ENCODE measurements at places on chromosomes 2 and 18. TPM values are rescaled to one million over a fixed set of nuclear protein-coding genes. Genes with fewer than 3 reads are reported as not detected.

The MZT2B gene
- 326 TPM for total RNA-seq

The G6PC2 gene
- not detected for total RNA-seq

The ACKR3 gene
- total RNA-seq, result 7.1 TPM

The SLC14A1 gene
- total RNA-seq, result 2.8 TPM

The DSG4 gene
- under 0.01 TPM for total RNA-seq

The RAD51AP2 gene
- not detected for total RNA-seq

The GRB14 gene
- total RNA-seq, result 0.19 TPM

The TTN gene
- 5.4 TPM for total RNA-seq

The CXCR4 gene
- total RNA-seq, result 198 TPM

The GRHL1 gene
- total RNA-seq, result 1.2 TPM

- no peak for DNase-seq
Observed at GRCh38 chr18:47050468-47050867, 15.0 kb upstream of the ELOA2 start.

GRCh38 chr2:16016282-16016681, 75.9 kb downstream of the MYCN start:
- DNase-seq, result no peak

DNA sequence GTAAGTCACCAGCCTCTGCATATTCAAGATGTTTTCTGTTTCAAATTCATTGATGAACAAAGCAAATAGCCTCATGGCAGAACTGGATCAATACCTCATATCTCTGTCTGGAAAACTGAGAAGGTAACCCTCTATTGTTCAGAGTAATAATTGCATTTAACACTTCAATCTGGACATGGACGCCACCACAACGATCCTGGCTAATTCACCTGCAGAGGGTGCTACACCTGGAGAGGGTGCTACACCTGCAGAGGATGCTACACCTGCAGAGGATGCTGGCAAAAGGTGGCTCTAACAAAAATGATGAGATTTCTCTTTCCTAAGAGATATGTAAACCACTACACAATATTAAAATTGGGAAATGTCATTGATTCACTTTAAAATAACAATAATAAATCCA, 183.1 kb upstream of the HNRNPA3 start:
- DNase-seq, result no peak

- DNase-seq, result peak; percentile 28
Observed at GRCh38 chr2:75311993-75312392, 112.7 kb upstream of the TACR1 start.

DNA sequence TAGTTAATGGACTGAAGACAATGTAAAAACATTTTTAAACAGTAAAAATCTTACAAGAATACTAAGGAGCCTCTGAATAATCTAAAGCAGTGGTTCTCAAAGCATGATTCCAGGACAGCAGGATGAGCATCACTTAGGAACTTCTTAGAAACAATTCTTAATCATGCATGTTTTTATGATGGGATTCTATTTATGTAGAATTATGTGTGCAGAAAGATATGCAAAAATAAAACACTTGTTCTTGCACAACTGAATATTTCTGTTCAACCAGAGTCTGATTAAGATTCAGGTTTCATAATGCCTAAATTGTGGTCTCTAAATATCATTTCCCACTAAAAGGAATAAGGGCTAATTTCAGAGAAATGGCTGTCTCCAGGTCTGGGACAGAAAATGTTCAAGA, 69.2 kb upstream of the MTIF2 start:
- DNase-seq, result no peak

- no peak for DNase-seq
Observed at GRCh38 chr2:40404517-40404916, 47.4 kb downstream of the SLC8A1 start.

GRCh38 chr18:31738460-31739407, 21.9 kb downstream of the SLC25A52 start:
- no peak for DNase-seq

DNA sequence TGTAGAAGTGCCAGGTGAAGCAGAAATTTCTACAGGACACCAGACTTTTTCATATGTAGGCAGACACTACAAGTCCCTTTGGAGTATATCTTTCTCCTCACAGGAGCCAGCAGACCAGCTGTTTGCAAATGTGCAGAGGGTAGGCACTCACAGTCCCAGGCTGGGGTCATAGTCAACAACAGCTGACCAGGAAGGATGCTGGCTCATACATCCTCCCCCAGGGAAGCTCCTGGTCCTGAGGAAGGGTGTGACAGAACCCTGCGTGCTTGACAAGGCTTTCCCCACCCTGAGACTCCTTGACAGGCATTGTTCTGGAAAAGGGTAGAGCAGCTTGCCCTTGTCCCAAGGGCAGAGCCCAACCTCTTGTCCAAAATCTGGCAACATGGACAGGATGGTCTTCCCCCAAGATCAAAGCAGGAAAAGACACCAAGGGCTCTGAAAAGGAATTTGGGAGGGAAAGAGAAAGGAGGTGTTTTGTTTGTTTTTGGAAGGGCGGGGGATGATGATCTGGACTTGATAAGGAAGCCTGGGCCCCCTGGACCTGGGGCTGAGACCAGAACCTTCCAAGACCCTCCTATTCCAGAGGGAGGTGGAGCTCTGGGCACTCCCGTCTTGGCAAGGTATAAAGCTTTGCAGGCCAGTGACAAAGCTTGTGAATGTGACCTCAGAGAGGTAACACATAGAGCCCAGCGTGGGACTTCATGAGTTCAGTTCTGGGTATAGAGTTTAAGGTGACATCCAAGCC, 87.1 kb downstream of the GFPT1 start:
- no peak for DNase-seq

DNA sequence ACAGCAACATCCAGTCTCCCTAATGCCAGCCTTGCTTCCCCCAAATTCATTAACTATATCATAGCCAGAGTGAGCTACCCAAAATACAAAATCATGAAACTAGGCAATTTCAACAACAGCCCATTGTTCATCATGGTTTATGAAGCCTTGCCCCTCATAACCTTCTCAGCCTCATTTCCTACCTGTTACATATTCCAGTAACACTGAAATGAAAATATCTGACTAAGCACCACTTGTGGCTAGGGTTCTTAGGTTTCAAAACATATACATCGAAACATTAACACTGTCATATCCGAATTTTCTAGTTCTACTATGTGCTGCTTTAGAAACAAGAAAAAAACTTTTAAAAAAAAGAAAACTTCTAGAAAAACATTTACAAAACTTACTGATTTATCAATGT, 59.5 kb downstream of the ATAD2B start:
- no peak for DNase-seq

DNA sequence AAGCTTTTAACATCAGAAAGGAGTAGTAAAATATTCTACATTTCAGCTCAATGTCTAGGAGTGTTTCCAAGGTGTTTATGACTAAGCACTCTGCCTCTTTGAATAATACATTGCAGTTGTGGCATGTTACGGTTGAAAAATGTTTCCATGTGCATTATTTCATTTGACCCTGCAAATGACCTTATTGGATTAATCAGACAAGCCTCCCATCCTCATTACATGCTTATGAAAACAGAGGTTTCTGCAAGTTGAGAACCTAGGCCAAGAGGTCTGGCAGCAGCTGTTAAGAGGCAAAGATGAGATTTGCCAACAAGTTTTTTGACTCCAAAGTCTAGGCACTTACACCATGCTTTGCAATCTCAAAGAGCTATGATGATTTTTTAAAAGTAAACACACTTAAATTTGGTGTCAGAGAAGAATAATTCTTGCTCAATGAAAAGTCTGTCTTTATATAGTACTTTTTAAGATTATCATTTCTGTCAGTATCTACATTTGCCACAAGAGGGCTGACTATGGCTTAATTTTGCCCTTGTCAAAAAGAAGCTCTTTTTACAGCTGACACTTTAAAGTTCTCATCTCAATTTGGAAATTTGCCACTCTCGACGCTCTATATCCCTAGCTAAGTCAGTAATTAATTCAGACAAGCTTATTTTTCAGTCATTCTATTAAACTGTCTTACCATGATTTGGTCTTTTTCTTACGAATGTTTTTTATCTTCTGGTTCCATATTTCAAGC, 260.6 kb downstream of the PAX3 start:
- no peak for DNase-seq

GRCh38 chr2:150167711-150168110, 319.8 kb downstream of the RND3 start:
- no peak for DNase-seq

DNA sequence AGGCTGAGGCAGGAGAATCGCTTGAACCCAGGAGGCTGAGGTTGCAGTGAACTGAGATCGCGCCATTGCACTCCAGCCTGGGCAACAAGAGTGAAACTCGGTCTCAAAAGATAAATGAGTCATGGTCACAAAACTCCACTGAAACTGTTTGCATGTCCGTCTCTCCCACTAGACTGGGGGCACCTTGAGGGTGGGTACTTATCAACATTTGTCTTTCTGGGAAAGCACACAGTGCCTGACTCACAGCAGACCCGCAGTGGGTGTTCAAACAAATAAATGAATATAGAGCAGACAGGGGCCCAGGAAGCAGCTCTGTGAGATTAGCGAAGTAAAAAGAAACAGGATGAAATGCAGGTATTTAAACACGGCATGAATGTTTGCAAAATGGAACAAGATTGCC, 211.1 kb upstream of the GATA6 start:
- no peak for DNase-seq

DNA sequence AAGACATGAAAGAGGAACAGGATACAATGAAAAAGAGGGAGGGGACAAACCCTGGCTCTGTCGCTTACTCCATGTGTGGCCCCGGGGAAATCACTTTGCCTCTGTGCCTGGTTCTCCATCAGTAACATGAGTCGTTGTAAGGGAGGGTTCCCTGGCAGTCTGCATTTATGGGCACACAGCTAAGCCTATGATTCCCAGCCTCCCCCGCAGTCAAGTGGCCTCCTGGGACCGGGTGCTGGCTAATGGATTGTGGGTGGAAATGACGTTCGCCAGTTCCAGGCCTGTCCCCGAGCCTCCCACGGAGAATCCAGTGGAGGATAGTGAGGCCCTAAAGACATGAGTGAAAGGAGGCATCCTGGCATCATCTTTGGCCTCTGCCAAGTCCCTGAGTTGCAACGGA, 42.7 kb downstream of the SFXN5 start:
- no peak for DNase-seq

GRCh38 chr2:239605976-239606375, 205.2 kb upstream of the HDAC4 start:
- no peak for DNase-seq

Data from thymus (tissue), 14 donors.